DMS 273 treated with DMSO at 0.1 percent for 48 hours (cell line): ENCODE measurements at places on chromosomes 2 and 18.

GRCh38 chr18:11020161-11020853 lies 129.1 kb downstream of the PIEZO2 start:
- DNase-seq, result no peak

DNA sequence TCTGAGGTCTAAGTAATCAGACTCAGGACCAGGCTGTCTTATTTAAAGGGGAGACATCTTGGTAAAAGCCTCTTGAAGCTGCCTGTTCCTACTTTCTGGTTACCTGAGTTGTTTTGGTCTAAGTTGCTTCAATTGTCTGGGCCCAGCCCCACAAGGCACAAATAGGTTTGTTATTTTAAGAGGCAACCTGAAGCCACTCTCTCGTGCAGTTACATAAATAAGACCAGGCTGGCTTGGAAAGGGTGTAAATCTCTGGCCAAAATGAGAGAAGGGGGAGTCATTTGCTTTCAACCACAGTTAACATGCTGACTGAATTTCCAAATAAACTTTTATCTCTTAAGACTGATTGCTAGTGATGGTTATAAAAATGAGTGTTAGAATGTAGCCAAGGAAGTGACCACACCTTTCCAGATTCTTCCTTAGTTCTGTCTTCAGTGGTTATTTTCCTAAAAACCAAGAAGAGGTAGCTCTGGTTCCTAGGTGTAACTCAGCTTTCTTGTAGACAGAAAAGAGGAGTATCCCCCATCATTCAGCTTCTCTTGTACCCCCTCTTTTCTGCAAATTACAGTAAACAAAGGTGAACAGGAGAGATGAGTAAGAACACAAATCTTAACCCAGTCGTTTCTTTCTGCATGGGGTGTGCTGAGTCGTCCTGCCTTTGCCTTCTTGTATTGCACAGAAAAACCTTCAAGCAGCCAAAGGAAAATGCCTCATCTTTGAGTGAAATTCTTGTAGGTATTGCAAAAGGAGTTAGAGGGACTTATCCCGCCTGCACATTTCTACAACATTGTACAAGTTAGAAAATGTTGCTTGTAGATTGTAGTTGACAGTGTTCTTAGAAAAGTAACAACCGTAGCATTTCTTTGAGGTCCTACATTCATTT lies 161.5 kb upstream of the NT5C1B start:
- DNase-seq, result no peak

DNA sequence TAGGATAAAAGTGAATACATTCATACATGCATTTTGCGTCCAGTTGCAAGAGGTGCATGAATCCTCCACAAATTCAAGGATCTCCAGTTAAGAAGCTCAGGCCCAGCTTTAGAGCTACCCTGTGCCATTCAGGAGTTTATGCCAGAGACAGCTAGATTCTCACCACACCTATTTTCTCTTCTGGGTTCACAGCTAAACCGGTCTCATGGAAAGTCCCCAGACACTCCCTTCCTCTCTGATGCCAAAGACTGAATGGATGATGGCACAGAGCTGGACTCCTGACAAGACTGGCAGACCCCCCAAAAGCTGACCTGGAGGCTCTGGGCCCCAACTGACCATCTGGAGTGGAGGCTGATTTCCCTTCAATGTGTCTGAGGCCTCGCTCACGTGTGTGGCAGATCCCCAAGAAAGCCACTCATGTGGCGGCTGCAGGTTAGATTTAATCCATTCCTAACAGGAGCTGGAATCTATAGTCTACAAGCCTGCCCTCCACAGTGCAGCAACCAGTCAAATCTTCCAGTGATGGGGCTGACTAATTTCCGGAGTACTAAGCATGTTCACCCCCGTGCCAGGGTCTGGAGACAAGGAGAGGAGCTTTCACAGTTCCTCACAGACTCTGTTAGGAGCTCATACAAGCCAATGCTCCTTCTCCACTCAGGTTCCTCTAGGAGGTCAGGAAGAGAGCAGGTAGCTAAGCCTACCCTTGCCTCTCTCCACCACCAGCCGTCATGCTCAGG lies 257.1 kb downstream of the BCL11A start:
- DNase-seq, result no peak

- no peak for DNase-seq
Observed at GRCh38 chr2:30311711-30312110, 80.4 kb downstream of the LBH start.

DNA sequence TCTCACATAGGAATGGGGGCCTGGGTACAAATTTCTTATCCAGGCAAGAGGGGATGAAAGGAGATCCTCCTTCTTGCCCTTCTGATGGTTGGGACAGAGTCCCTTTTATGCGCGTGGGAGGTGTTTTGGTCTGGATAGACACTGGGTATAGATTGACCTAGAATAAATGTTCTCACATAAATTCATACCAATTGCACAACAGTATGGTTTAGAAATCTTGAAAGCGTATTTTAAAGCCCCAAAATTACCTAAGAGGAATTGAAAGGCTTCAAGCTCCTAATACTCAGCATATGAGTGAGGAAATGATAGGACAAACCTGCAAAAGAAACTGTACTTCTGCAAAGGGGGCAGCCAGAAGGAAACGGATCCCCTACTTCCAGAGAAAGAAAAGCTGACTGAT lies 2.6 kb upstream of the BCL2 start:
- DNase-seq, result no peak

DNA sequence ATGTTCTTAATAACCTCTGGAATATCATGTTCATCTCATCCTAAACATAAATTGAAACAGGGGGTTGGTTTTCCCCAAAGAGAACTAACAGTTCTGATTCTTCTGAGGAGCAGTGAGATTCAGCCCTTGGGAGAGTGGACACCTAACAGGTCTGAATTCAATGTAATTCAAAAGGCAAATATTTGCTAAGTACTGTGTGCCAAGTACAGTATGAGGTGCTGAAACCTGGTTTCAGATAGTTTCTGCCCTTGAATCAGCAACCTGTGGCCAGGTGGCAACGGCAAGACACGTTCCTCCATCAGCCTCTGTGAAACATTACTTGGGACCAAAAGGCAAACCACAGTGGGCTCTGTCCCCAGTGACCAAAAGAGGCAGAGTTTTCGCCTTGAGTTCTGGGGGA lies 1.3 kb downstream of the LRRC30 start:
- DNase-seq, result no peak

- no peak for DNase-seq
Observed at GRCh38 chr2:166042356-166042755, 85.5 kb downstream of the SCN1A start.

GRCh38 chr18:45687621-45688020 lies 36.4 kb upstream of the SLC14A1 start:
- DNase-seq, result no peak

DNA sequence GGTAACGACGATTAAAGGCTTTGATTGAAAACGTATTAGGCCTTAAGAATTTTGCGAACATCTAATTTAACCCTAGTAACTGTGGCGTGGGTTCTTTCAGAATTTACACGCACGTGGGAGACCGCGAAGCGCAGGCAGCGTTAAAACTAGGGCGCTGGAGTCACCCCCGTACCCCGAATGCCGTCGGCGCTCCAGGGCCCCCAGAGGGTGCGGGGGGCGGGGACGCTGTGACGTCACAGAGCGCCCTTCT lies 673 bp upstream of the SMCHD1 start:
- no peak for DNase-seq

- DNase-seq, result no peak
Observed at GRCh38 chr2:16037808-16038457, 97.6 kb downstream of the MYCN start.

GRCh38 chr2:158484892-158485556 lies 28.3 kb downstream of the PKP4 start:
- no peak for DNase-seq

- DNase-seq, result no peak
Observed at GRCh38 chr2:112118148-112118547, 20.0 kb upstream of the FBLN7 start.

GRCh38 chr2:145090841-145091761 lies 571.2 kb upstream of the ZEB2 start:
- DNase-seq, result no peak

DNA sequence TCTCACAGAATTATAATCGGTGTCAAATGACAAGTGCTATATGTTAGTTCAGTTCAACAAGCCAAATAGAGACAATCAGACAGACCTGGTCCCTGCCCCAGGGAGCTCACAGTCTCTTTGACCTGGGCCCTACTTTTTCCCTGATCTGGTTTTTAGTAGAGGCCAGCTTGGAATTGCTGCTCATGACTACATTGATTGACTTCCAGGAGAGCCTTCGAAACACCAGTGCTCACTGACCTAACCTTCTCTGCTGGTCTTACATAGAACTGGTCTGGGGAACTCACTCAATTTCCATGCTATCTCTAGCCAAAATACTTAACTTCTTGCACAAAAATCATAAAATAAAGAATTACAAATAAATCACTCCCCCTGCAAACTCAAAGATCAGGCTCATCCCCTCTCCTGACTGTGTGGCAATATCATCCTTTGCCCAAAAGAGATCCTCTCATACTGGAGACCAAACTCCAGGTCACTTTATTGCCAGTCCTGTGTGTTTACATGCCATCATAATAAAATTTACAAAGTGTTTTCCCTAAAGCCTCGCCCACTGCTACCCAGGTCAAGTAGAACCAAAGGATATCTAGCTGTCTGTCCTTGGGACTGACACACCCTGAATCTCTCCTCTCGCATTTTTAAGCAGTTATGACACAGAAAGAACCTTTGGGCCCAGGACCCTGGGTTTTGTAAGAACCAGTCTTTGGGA lies 53.2 kb downstream of the PROC start:
- no peak for DNase-seq

DNA sequence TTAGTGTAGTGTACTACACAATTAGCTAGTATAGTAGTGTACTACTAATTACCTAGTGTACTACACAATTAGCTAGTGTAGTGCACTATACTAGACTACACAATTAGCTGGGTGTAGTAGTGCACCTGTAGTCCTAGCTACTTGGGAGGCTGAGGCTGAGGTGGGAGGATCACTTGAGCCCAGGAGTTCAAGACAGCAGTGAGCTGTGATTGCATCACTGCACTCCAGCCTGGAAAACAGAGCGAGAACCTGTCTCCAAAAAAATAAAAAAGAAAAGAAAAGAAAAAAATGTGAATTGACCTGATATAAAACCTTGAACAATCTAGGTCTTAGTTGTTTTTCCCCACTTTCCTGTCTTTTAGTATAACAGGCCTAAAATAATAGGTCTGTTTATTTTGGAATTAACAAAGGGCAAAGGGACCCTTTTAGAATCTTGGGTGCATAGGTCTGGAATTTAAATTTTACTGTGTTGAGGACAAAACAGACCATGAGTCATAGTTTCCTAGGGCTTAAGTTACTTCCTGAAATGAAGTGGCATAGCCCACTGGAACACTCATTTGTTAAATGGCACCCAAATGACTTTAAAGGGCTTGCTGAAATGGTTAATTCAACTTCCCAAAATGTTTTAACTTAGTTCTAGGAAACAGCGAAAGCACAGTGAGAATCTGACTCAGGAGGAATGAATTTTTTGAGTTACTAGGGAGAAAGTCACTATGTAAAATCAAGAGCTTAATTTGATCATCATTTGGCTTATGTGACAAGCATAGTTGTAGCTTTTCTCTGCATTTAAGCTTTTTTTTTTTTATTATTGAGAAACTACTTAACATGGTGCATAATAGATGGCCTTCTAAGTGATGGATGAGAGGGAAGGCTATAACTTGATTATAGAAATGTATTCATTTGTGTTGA lies 50.7 kb upstream of the ARL5A start:
- DNase-seq, result no peak
